ENCODE measurements at places on chromosomes 2 and 18. TPM values are rescaled to one million over a fixed set of nuclear protein-coding genes. Genes with fewer than 3 reads are reported as not detected.

The BMP10 gene
- not detected for total RNA-seq

The PKDCC gene
- total RNA-seq, result not detected

The PMAIP1 gene
- 26.7 TPM for total RNA-seq

The CTIF gene
- total RNA-seq, result 3.0 TPM

The ATP8B1 gene
- total RNA-seq, result not detected

The ASPRV1 gene
- 1.2 TPM for total RNA-seq

DNA sequence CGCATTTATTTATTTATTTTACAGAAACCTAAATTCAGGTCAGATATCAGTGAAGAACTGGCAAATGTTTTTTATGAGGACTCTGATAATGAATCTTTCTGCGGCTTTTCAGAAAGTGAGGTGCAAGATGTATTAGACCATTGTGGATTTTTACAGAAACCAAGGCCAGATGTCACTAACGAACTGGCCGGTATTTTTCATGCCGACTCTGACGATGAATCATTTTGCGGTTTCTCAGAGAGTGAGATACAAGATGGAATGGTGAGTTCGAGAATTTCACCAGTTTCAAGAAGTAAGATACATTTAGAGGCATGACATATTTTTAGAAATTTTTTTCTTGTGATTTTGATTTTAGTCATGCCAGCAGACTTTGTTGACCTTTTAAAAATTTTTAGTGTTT, 4.6 kb downstream of the CDCA7 start:
- H3K36me3 ChIP-seq, result peaks cover 40% of the 10 kb centered on the region
- H3K4me3 ChIP-seq, result no peak overlapping the region
- DNase-seq, result no peak
- no peak overlapping the region for H3K27ac ChIP-seq

GRCh38 chr2:232539298-232540231, at the start of gene CHRNG:
CHRNG (plus strand) TSS chr2:232539692; CDS start chr2:232539748, 56 bp downstream.
- H3K4me1 ChIP-seq, result peaks cover 9% of the 10 kb centered on the region
- H3K36me3 ChIP-seq, result peaks cover 5% of the 10 kb centered on the region
- peaks cover 7% of the 10 kb centered on the region for H3K27me3 ChIP-seq

DNA sequence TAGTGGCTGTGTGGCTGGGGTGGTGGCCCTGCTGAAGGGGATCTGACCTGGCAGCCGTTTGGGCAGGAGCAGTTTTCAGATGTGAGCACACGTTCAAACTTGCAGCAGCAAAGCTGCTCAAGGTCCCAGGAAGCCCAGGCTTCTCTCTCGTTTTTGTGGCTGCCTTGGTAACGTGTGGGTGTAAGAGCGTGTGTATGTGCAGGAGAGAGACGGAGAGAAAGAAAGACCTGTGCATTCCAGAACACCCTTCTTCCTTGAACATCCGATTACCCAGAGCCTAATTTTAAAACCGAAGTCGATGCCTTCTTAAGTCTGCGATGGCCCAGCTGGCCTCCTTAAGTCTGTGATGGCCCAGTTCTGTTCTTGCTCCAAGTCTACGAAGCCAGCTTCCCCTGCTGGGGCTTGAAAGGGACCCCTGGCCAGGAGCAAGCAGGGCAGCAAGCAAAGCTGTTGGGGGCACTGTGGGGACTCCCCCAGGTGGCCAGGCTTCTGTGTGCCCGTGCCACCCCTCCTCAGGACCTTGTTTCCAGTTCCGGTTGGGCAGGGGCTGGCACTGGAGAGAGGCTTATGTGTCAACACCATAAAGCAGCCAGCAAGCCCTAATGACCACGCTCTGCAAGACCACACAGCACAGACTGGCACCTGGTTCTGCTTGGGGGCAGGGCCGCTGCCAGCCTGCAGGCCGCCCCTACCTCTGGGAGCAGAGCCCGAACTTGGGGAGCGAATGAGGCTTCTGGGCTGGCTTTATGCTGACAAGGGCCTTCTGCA, 55.8 kb upstream of the ALPP start:
- peaks cover 45% of the 10 kb centered on the region for H3K4me1 ChIP-seq
- peak overlapping the region; percentile 83 for H3K4me3 ChIP-seq
- peak; percentile 41 for DNase-seq
- H3K27ac ChIP-seq, result peak overlapping the region; percentile 97
- no peaks in the 10 kb centered on the region for H3K27me3 ChIP-seq

DNA sequence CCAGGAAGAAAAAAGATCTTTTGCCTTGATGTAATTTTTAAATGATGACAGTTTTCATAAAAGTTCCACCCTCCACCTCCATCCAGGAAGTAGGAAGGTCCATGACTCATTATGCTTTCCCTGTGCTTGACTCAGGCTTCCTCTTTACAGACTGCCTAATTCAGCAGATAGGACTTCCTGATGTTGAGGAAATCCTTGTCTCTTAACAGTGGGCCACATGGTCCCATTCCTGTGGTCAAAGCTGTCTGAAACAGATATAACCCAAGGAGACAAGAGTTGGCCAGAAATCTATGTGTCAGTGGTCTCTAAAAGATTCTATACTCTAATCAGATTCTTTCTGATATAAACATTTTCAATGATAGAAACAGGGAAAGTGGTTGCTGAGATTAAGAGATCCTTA, 119.1 kb downstream of the BAZ2B start:
- H3K27ac ChIP-seq, result no peak overlapping the region
- H3K4me1 ChIP-seq, result peaks cover 10% of the 10 kb centered on the region
- H3K36me3 ChIP-seq, result peaks cover 5% of the 10 kb centered on the region
- no peaks in the 10 kb centered on the region for H3K27me3 ChIP-seq

DNA sequence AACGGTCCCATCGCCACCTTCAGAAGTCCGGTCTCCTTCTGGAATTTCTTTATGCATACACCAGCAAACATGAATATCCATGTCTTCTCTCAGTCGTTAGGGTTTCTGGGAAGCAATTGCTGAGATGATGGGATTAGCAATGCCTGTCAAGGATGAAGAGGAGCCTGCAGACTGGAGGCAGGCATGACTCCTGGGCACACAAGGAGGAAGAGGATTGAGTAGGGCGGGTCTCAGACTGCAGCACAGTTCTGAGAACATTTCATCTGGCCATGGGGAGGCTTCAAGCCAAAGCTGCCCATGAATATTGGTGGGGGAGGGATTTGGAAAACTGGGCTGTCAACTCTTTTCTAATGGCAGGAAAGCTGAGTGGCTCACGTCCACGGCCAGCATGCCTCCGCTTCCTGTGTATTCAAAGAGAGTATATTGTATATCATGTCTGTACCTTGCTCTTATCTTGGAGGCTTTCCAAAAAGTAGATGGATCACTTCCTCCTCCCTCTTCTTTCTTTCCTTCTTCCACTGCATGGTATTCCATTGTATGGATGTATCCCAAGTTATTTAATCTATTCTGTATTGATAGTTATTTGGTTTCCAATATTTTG, 24.5 kb downstream of the MC2R start:
- no peaks in the 10 kb centered on the region for H3K36me3 ChIP-seq
- H3K4me3 ChIP-seq, result no peak overlapping the region
- H3K27ac ChIP-seq, result no peak overlapping the region
- no peaks in the 10 kb centered on the region for H3K4me1 ChIP-seq

GRCh38 chr18:79465392-79465991, 69.8 kb downstream of the NFATC1 start:
- no peak overlapping the region for H3K27ac ChIP-seq
- peaks cover 9% of the 10 kb centered on the region for H3K36me3 ChIP-seq
- H3K4me1 ChIP-seq, result peaks cover 8% of the 10 kb centered on the region
- H3K4me3 ChIP-seq, result no peak overlapping the region

DNA sequence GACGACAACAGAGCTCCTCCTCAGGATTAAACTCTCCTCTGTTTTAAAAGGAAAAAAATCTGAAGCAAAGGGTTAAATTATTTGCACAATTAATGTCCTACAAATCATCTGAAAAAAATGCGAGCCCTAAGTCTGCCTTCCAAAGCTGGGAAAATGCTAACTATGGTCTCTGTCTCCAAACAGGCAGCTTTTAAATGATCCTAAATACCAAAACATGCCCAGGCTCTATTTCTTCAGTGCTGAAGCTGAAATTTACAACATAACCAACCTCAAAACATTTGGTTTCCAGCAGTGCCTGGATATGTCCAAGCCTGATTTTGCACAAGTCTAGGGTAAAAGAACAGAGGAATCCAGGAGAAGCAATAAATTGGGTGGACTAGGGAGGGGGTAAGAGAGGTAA, 57.2 kb downstream of the LBH start:
- peaks cover 28% of the 10 kb centered on the region for H3K4me1 ChIP-seq
- peaks cover 1% of the 10 kb centered on the region for H3K36me3 ChIP-seq
- H3K27ac ChIP-seq, result peak overlapping the region; percentile 52

GRCh38 chr2:168470320-168471162, 14.5 kb downstream of the CERS6 start:
- peaks cover 41% of the 10 kb centered on the region for H3K4me1 ChIP-seq
- DNase-seq, result no peak
- no peaks in the 10 kb centered on the region for H3K27me3 ChIP-seq
- peaks cover 12% of the 10 kb centered on the region for H3K36me3 ChIP-seq
- H3K27ac ChIP-seq, result peak overlapping the region; percentile 9
- no peak overlapping the region for H3K4me3 ChIP-seq

GRCh38 chr2:233928594-233929351, 11.6 kb downstream of the TRPM8 start:
- no peak overlapping the region for H3K27ac ChIP-seq
- H3K27me3 ChIP-seq, result peaks cover 28% of the 10 kb centered on the region
- DNase-seq, result no peak
- no peak overlapping the region for H3K4me3 ChIP-seq
- H3K36me3 ChIP-seq, result no peaks in the 10 kb centered on the region

DNA sequence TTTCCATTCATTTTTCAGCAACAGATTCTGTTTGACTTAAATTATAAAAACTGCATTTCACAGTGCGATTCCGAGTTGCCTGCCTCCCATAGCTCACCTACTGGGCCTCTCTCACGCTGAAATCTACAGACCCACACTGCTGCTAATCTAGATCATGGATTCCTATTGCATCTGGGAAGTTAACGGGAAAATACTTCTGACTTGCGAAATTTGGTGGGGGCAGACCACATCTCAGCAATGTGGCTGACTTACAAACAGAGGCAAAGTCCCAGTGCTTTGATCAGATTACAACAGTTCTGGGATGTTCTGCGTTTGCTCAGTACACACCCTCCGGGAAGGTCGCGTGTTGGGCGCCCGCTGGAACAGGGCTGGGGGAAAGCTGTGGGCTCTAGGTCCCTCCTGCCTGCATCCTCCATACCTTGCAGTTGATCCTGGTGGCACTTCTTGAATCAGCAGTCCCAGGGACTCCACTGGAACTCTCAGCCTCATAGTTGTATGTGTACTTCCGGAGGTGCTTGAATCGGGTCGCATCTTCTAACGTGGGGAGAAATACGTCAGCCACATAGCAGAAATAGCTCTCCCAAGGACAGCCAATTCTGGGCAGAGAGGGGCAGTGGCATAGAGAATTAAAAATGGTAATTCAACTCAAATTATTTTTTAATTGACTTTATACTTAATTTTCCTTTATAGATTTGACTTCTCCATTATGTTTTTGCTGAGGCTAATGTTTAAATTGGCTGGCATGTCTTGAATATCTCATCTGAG, 1.7 kb downstream of the APOB start:
- no peak overlapping the region for H3K27ac ChIP-seq
- DNase-seq, result no peak
- H3K36me3 ChIP-seq, result no peaks in the 10 kb centered on the region
- peaks cover 3% of the 10 kb centered on the region for H3K4me1 ChIP-seq

DNA sequence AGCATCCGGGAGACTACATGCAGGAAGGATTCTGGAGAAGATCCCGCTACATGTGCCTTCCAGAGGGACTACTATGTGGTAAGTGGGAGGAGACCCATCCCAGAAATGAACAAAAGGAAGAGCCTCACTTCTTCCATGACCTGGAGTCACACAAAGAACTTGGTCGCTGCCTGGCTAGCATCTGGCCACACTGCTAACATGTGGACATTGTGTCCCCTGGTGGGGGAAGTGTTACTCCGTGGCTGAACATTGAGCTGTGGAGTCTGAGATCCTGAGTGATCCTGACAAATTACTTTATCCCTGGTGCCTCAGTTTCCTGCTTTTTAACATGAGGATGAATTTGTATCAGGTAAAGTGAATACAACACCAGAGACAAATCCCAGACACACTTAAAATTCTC, 8.4 kb downstream of the SPP2 start:
- H3K36me3 ChIP-seq, result no peaks in the 10 kb centered on the region
- H3K4me1 ChIP-seq, result no peaks in the 10 kb centered on the region
- no peak overlapping the region for H3K27ac ChIP-seq
- no peak for DNase-seq
- peaks cover 25% of the 10 kb centered on the region for H3K27me3 ChIP-seq

DNA sequence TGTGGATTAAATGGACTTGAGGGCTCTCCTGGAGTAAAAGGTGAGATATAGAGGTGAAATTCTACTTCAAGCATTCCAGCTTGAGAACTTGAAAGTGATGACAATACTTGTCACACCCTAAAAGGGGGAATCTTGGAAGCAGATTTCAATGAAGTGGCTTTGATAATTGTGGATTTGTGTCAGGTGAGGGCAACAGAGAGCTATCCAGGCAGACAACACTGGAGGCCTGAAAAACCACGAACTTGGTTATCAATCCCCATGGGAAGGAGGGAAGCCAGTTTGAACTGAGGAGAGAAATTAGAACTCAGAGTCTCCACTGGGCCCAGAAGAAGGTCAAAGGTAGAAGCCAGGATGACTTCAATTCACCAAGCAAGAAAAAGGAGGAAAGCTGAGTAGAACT, 263.9 kb downstream of the FIGN start:
- H3K36me3 ChIP-seq, result no peaks in the 10 kb centered on the region
- no peaks in the 10 kb centered on the region for H3K27me3 ChIP-seq
- H3K4me1 ChIP-seq, result no peaks in the 10 kb centered on the region
- no peak overlapping the region for H3K4me3 ChIP-seq

GRCh38 chr2:96340493-96341414, 5.2 kb downstream of the NCAPH start:
- H3K27me3 ChIP-seq, result no peaks in the 10 kb centered on the region
- H3K4me1 ChIP-seq, result peaks cover 40% of the 10 kb centered on the region
- peak overlapping the region; percentile 19 for H3K27ac ChIP-seq
- peaks cover 51% of the 10 kb centered on the region for H3K36me3 ChIP-seq

GRCh38 chr18:54390838-54391237, 33.1 kb downstream of the C18orf54 start:
- peaks cover 17% of the 10 kb centered on the region for H3K27me3 ChIP-seq
- DNase-seq, result no peak
- no peaks in the 10 kb centered on the region for H3K36me3 ChIP-seq
- H3K4me1 ChIP-seq, result peaks cover 11% of the 10 kb centered on the region
- no peak overlapping the region for H3K27ac ChIP-seq

DNA sequence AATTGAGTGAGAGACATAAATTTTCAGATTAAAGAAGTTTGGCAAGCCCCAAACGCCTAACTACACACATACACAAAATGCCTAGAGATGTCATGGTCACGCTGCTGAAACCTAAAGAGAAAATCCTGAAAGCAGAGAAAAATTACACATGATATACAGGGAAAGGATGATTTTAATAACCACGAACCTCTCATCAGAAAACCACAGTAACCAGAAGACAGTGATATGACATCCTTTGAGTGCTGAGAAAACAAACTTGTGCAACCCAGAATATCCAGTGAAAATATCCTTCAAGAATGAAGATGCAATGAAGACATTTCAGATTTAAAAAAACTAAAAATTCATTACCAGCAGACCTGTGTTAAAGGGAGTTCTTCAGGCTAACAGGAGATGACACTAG, 122.4 kb upstream of the LMAN1 start:
- H3K4me3 ChIP-seq, result no peak overlapping the region
- H3K27ac ChIP-seq, result no peak overlapping the region
- H3K27me3 ChIP-seq, result peaks cover 2% of the 10 kb centered on the region
- no peaks in the 10 kb centered on the region for H3K4me1 ChIP-seq

GRCh38 chr2:185484602-185485001, 254.0 kb upstream of the FSIP2 start:
- H3K4me3 ChIP-seq, result no peak overlapping the region
- no peaks in the 10 kb centered on the region for H3K27me3 ChIP-seq
- DNase-seq, result no peak
- H3K27ac ChIP-seq, result no peak overlapping the region
- H3K4me1 ChIP-seq, result no peaks in the 10 kb centered on the region

Data from activated naive CD8-positive, alpha-beta T cell treated with anti-CD3 and anti-CD28 coated beads, Interleukin-2, amount 10 ng/mL, durations not matched to agents 7 days and 5 days (primary cell).